Stimulated activated CD4-positive, alpha-beta T cell treated with anti-CD3 and anti-CD28 coated beads, Interleukin-4, amount 100 ng/mL, for 1 hour (primary cell): ENCODE measurements at places on chromosomes 7 and 10.

DNA sequence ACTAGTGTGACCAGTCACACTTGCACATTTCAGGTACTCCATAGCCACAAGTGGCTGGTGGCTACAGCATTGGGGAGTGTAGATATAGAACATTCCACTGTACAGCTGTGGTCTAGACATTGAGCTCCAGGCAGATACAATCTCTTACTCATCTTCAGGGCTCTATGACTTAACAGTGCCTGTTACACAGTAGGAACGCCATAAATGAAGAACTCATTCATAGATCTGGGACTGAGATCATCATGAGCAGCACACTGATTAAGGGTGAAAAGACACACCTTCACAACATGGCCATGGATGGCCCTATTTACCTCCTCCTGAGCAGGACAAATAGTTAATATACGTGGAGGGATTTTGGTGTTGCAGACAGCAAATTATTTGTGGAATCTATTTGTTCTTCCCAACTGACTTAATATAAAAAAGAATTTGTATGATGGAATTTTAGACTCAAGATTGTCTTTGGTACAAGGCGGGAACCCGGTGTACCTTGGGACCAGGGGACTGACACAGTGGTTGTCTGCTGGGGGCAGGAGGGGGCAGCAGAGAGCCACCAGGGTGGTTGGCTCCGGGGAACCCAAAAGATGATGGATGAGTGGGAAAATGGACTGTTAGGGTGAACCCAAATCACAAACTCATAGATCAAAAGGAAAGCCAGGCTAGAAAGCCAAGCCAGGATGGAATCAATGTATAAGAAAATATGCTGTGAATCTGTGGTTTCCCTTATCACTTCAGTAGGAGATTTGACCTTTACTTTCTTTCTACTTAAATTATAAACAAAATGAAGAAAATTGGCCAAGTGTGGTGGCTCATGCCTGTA, 24.3 kb upstream of the CPA2 start:
- DNase-seq, result peak; percentile 66

- no peak for DNase-seq
Observed at GRCh38 chr7:89511900-89512299, 642.4 kb upstream of the STEAP1 start.

DNA sequence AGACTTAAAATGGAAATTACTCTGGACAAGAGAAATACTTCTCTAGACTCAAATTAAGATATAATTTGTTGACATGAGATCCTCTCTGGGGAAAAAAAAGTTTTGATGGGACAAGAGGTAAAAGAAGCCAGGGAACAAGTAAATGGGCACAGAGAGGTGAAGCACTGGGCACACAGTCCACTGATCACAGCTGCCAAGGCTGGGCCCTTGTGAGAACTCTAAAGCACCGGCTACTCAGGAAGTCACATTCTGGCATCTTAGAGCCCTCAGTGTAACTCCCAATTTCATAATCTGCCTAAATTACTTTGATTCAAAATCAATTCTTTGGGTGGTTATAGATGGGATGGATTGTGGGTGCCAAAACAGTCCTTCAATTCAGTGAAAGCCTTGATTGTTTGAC, 123.2 kb upstream of the CACNA2D1 start:
- DNase-seq, result no peak

GRCh38 chr10:12504628-12505027, 155.3 kb downstream of the CAMK1D start:
- DNase-seq, result no peak

DNA sequence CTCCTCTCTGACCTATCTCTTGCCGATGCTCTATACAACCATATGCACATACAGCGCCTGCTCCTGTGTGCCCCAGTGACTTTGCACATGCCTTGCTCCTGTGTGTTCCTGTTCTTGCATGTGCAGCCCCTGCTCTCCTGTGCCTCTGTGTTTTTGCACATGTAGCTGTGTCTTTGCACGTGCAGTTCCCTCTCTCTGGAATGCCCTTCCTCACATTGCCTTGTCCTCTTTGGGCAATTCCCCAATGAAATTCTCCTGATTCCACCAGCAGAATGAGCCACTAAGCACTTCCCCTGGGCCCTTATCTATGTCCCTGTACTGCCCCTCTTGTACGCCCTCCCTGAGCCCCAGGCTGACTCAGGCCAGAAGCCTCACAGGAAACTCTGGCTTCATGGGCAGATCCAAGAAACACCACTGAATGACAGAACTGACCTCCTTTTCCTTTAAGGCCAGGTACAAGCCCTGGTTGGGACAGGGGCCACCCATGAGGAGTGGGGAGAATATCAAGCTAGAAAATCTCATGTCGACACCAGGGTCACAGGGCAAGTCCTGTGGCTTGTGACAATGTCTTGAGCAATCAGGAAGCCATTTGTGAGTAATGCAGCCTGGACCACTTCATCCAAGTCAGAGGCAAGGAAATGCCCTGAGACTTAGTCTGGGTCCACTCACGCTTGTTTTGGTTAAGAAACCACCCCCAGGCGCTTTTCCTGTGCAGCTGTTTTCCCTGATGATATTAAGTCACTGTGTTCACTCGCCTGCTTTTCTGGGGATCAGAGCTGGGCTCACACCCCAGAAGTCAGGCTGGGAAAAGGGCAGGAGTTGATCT, 1.9 kb upstream of the ARHGAP22 start:
- DNase-seq, result no peak

DNA sequence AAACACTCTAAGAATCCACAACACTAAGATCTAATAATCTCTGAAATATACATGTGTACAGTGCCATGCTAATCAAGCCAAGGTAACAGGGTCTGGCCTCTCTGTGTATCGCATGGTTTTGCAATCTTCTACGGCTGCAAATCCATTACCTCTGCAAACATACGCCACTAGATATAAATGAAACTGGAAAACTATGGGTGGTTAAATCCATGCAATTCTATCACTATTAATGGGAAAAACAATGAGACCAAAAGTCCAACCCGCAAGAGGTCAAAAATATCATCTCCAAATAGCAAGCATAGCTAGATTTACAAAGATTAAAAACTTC, 23.0 kb downstream of the SGCE start:
- DNase-seq, result no peak

- no peak for DNase-seq
Observed at GRCh38 chr7:16106300-16106699, 315.0 kb downstream of the CRPPA start.

GRCh38 chr10:61937631-61938351, 36.3 kb downstream of the ARID5B start:
- no peak for DNase-seq

- no peak for DNase-seq
Observed at GRCh38 chr7:44618753-44619152, 12.3 kb downstream of the OGDH start.

DNA sequence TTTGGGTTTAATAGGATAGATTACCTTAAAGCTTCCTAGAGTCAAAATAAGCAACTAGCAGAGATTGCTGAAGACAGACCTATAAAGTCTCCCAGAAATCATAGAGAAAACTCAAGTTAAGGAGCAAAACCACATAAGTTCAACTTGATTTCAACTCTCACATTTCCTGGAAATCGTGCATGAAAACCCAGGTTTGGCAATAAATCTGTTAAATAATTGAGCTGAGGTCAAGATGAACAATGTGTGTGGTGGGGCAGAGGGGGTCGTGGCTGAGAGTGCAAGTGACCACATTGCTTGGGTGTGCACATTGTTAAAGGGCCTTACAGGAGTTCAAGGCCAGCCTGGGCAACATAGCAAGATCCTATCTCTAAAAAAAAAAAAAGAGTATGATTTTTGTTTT, 636.5 kb downstream of the GALNT17 start:
- no peak for DNase-seq

GRCh38 chr7:20288036-20288435, 42.7 kb upstream of the ITGB8 start:
- DNase-seq, result no peak

- DNase-seq, result no peak
Observed at GRCh38 chr10:16586358-16587138, 64.9 kb upstream of the C1QL3 start.

- no peak for DNase-seq
Observed at GRCh38 chr10:65292551-65292950, 1633.3 kb upstream of the LRRTM3 start.

DNA sequence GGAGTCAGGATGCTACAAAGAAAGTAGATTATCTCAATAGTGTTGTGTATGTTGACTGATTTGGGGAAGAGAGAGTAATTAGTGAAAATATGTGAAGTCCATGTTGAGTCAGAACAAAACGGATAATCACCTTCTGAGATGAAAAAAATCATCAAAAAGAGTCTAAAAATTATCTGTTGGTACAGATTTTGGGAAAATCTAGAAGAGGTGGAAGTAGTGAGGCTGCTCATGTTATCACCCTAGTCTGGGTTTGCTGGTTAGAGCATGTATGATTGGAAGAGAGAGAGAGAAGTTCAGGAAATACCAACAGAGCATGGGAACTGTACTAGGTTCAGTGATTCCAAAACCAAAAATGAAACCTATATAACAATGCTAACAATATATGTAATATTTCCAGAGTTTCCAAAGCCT, 12.3 kb downstream of the RPA3 start:
- DNase-seq, result no peak

- DNase-seq, result no peak
Observed at GRCh38 chr10:130961506-130962239, 349.8 kb downstream of the TCERG1L start.

GRCh38 chr7:121303422-121304101, 25.2 kb upstream of the WNT16 start:
- no peak for DNase-seq

- no peak for DNase-seq
Observed at GRCh38 chr7:80372415-80372814, 139.4 kb downstream of the GNAT3 start.

- no peak for DNase-seq
Observed at GRCh38 chr7:35874886-35875285, 74.0 kb downstream of the SEPTIN7 start.

- DNase-seq, result no peak
Observed at GRCh38 chr7:131629217-131629882, 72.9 kb upstream of the PODXL start.

GRCh38 chr7:133649593-133649992, 396.7 kb downstream of the EXOC4 start:
- DNase-seq, result no peak

DNA sequence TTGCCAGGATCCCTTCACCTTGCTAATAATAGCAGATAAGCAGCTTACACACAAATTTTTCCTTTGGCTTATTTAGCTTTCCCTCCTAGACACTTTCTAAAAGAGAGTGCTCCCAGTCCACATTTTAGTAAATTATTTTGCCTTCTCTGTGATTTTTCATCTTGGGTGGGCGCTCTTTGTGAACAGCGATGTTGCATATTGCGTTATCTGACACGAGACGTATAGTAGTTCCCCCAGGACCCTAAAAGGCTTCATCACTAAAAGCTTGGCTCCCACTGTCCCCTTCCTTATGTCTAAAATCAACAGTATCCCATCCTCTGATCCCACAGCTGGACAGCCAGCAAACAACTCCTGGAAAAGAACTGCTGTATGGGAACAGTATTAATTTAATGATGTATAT, 232.9 kb downstream of the DYNC1I1 start:
- no peak for DNase-seq

GRCh38 chr10:77493851-77494261, 143.8 kb downstream of the KCNMA1 start:
- DNase-seq, result no peak
